ENCODE measurements at places on chromosomes 11 and 22. TPM values are rescaled to one million over a fixed set of nuclear protein-coding genes. Genes with fewer than 3 reads are reported as not detected.

DKK3 gene
- not detected for total RNA-seq

IGSF9B gene
- 79.0 TPM for total RNA-seq

MPZL2 gene
- total RNA-seq, result 30.1 TPM

SLCO2B1 gene
- total RNA-seq, result not detected

SUN2 gene
- 102 TPM for total RNA-seq

L3MBTL2 gene
- total RNA-seq, result 25.1 TPM

FOLH1 gene
- not detected for total RNA-seq

RAB36 gene
- 0.50 TPM for total RNA-seq
